ENCODE measurements at places on chromosomes 7 and 10. TPM values are rescaled to one million over a fixed set of nuclear protein-coding genes. Genes with fewer than 3 reads are reported as not detected.

HMX2 gene
- polyA plus RNA-seq = not detected

DYDC2 gene
- not detected for polyA plus RNA-seq

AASS gene
- polyA plus RNA-seq = 50.1 TPM

TAS2R39 gene
- not detected for polyA plus RNA-seq

LIPJ gene
- polyA plus RNA-seq = 0.03 TPM

ENTPD1 gene
- 1.6 TPM for polyA plus RNA-seq

All from adipose tissue (tissue), 3 donors.